ENCODE measurements at places on chromosomes 12 and 14.

GRCh38 chr14:100543471-100544455, 43.5 kb downstream of the BEGAIN start:
- DNase-seq = no peak

DNA sequence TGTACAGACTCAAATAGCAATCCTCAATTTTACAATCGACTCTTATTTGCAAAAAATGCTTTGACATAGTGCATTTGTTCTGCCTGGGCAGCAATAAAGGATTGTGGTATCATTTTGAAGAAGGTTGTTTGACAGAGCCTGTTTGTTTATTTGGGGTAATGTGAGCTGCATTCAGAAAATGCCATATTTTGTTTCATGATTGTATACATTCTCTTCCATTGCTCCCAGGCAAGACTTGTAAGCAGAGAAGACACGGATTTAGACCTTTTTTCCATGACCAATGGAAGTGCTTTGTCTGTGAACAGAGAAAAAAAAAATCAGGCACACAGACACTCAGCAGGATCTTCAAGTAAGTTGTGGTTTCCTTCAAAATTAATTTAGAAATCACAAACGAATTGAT, 35.5 kb upstream of the ALX1 start:
- no peak for DNase-seq

DNA sequence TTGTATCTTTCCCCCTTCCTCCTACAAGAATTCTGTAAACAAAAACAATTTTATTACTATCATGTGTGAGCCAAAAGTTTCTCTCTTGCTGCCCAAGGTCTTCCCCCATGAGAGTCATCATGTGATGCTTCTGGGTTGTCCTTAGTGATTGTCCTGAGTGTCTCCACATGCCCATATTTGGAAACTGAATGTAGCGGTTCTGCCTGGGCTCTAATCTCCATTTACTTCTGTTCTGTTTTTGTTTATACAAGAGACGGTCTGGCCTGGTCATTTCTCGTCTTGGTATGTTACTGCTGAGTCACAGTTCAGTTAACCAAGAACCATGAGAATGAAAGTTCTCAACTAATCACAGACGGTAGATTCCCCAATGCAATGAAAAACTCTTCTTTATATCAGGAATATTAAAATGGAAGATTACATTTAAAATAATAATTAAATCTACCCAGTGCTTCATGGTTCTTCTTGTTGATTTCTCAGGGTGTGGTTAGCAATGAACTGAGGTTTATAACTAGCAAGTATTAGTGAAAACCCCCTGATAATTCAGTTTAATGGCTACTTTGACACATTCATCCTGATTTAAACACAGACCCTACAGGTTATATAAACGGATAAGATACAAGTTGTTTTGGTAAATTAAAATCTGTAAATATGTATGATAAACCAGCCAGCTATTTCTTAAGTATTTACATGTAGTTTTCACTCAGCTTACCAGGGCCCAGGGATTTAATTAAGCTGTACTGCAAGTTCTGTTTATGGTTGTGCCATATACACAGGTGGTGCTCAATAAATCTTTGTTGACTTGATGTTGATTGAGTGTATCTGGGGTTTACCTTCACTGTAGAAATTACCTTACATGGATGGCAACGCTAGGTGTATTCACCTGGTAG, 81.1 kb downstream of the PELI2 start:
- peak; percentile 94 for DNase-seq

GRCh38 chr14:68176687-68177086, 357.1 kb downstream of the RAD51B start:
- no peak for DNase-seq

DNA sequence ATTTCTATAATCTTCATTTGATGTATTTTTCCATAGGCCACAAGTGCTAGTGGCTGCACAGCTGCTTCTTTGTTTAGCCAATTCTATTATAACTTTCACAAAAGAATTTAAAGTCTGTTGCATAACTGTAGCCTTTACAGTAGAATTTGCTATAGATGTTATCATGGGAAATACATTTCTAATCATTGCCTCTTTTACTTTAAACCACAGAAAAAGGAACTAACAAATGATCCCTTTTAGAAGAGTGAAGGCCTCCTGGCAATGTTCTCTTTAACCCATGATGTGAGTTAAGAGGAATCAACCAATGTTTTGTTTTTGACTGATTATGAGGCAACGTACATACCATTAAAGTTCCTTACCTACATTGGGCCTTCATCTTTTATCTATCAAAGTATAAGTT, 68.8 kb downstream of the RPL10L start:
- peak; percentile 21 for DNase-seq

DNA sequence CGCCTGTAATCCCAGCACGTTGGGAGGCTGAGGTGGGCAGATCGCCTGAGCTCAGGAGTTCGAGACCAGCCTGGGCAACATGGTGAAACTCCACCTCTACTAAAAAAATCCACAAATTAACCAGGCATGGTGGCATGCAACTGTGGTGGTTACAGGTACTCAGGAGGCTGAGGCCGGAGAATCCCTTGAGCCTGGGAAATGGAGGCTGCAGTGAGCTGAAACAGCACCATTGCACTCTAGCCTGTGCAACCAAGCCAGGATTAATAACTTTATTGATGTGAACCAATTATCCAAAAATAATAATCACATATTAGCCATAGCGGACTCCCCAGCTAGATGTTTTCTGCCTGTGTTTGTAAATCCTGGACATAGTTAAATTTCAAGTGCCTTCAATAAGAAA, 1.8 kb upstream of the NUDT4 start:
- no peak for DNase-seq

DNA sequence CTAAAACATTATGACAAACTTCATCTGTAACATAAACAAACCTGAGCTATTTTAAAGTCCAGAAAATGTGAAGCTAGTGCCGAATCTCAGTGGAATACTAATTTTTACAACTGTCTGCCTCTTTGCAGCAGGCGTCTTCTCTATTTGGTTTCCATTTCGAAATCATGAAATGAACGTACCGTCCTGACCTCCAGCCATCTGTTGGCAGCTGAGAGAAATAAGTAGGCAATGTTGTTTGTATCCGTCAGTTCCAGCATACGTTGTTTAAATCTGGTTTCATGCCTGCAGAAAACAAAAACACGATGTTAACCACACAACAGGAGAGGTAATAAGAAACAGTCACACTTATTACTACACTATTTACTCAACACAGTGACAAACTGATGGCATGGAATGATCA, 54.3 kb upstream of the KCNJ8 start:
- DNase-seq = no peak

GRCh38 chr12:110252716-110253115, 28.3 kb upstream of the ATP2A2 start:
- no peak for DNase-seq

- DNase-seq = peak; percentile 56
Observed at GRCh38 chr12:20403230-20403629, 34.9 kb downstream of the PDE3A start.

GRCh38 chr12:69676257-69677012, 22.7 kb downstream of the BEST3 start:
- DNase-seq = no peak

GRCh38 chr14:30869551-30870155, 4.7 kb upstream of the COCH start:
- DNase-seq = no peak

GRCh38 chr12:108638141-108638827, 4.6 kb upstream of the SELPLG start:
- DNase-seq = no peak

GRCh38 chr12:98725476-98726247, 80.6 kb downstream of the APAF1 start:
- peak; percentile 11 for DNase-seq

DNA sequence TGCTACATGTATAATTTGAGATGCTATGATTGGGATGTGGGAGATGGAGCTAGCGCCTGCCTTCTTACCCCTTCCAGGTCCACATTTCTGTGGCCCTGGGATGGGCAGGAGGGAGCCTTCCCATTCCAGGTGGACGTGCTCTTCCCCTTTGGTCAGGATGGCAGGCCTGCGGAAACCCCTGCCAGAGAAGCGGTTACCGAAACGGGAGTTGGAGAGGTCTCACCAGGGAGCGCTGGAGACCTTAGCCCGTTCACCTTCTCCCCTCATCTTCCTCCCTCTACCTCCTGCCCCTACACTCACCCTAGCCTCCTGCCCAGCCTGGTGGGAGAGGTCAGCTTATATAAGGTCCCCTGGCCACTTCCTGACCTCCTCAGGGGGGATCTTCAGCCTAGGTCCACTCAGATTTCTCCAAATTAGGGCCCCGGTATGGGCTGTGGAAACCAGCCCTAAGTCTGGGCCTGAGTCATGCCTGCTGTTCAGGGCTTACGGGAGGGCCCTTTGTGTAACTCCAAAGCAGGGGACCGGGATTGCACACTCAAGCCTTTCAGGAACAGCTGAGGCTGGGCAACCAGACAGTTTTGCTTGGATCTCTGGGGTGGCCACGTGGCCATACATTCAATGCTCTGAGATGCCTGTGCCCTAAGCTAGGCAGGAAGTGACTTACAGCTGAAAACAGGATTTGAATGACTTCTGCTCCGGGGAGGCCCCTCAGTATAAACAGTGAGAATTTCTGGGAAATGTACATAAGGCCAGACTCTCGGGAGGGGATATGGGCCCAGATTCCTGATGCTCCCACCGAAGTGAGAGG, 10.2 kb upstream of the MEG3 start:
- DNase-seq = no peak

DNA sequence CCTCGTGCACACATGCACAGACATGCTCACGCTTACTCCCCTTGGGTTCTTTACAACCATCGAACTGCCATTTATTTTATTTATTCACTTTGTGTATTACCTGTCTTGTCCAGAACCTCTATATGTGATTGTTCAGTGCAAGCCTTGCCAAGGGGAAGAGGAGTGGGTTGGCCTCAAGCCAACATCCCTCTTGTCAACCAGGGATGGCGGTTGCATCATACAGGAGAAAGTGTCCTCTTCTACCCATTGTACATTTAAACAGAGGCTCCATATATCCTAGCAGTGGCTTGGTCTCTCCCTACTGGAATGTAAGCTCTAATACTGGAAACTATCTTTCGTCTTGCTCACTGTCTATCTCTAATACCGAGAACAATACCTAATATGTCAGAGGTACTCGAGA, 108.4 kb downstream of the C12orf42 start:
- DNase-seq = peak; percentile 54

DNA sequence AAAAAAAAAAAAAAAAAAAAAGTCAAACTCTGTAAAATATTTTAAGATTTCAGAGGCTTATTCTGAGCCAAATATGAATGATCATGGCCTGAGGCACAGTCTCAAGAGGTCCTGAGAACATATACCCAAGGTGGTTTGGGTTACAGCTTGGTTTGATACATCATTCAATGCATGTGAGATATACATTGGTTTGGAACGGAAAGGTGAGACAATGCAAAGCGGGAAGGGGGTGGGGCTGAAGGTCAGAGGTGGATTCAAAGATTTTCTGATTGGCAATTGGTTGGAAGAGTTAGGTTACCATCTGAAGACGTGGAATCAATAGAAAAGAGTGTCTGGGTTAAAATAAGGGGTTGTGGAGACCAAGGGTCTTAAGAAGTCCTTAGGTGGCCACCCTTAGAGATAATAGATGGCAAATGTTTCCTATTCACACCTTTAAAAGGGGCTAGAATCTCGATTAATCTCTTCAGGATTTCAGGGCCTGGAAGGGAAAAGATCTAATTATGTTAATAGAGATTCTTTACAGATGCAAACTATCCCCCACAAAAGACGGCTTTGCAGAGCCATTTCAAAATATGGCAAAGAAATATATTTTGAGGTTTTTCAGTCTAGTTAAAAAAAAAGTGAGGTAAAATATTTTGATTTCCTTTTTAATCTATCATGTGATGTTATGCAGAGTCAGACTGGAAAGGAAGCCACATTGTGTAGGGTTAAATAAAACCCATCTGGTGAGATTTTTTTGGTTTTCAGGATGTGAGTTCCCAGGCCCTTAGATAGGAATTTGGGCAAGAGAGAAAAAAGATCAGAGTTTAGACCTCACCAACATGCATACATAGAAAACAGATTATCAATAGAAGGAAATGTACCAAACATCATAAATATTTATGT, 173.8 kb upstream of the CNOT2 start:
- DNase-seq = no peak

GRCh38 chr14:56854325-56854724, 44.0 kb upstream of the OTX2 start:
- DNase-seq = no peak

DNA sequence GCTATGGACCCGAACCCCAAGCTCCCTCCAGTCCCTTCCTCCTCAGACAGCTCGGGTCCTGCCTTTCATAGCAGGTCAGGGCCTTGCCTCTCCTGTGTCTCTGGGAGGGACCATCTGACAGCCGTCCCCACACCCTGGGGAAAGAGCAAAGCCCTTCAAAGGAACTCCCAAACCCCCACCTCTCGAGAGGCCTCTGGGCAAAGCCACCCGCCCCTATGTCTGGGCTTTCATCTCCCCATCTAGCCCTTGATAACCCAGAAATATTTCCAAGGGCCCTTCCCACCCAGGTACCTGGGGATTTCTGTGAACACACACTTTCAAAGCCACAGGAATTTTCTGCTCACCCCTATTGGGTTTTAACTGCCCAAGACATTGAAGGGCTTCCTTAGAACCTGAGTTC, 32.1 kb downstream of the SNRNP35 start:
- DNase-seq = no peak

DNA sequence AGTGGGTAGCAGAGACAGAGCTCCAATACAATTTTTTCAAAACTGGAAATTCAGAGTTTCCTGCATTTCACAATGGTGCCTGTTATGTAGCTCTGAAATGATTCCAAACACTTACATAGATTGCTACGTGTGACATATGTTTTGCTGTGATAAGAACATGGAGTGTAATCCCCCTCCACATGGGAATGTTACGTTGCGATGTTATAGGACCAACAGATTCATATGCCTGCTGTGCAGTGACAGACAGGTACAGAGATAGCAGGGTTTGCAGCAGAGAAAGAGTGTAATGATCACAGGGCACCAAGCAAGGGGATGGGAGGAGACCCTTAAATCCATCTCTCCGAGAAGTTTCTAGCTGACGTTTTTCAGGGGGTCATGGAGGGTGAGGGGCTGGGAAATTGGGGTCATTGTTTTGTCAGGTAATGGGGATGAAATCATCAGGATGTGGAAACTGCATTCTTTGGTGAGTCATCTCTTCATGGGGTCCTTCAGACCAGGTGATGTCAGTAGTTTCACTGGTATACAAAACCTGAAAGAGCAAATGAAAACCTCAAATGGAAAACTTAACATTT, 76.6 kb upstream of the OSBPL8 start:
- DNase-seq = peak; percentile 47

- no peak for DNase-seq
Observed at GRCh38 chr12:12954356-12954755, 2.4 kb upstream of the GPRC5D start.

All from OCI-M1 (cell line).